ENCODE measurements at places on chromosomes 1 and 21.

GRCh38 chr1:190754666-190755065 lies 277.0 kb upstream of the BRINP3 start:
- no peak for DNase-seq

GRCh38 chr1:54839824-54840223 lies 38.7 kb upstream of the TTC22 start:
- no peak for DNase-seq

DNA sequence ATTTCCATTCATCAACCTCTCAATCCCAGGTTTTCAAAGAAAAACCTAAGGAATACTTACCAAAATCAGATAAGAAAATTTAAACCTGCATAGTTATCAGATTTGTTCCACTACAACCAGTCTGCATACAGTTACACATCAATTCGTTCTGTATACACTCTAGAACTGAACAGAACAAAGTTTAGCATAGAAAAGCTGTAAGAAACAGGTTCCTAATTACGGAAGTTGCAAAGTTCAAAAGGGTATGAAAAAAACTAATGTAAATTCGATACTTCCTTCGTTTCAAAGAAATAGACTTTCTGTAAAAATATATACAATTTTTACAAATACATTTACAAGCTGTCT lies 3.1 kb downstream of the MCL1 start:
- no peak for DNase-seq

- no peak for DNase-seq
Observed at GRCh38 chr1:195754874-195755273, 853.4 kb downstream of the KCNT2 start.

- DNase-seq = no peak
Observed at GRCh38 chr1:151822404-151822803, 9.2 kb downstream of the RORC start.

DNA sequence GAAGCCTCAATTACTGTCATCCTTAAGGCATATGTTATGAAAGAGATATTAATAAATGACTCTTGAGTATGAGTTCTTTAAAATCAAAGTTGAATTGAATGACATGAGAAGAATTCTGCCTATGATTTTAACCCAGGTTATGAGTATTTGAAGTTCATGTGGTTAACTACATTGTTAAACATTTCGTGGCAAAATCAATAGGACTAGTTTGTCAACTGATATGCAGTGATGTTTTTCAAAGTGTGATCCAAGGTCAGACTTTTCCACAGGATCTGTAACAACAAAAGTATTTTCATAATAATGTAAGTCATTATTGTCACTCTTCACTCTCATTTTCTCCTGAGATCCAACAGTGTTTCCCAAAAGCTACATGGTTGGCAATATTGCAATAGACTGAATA lies 189.5 kb downstream of the DENND1B start:
- no peak for DNase-seq

- no peak for DNase-seq
Observed at GRCh38 chr1:83110156-83110555, 888.8 kb downstream of the TTLL7 start.

- DNase-seq = no peak
Observed at GRCh38 chr1:77126307-77126706, 92.9 kb downstream of the PIGK start.

GRCh38 chr1:98898940-98899339 lies 105.7 kb downstream of the PLPPR5 start:
- DNase-seq = no peak

DNA sequence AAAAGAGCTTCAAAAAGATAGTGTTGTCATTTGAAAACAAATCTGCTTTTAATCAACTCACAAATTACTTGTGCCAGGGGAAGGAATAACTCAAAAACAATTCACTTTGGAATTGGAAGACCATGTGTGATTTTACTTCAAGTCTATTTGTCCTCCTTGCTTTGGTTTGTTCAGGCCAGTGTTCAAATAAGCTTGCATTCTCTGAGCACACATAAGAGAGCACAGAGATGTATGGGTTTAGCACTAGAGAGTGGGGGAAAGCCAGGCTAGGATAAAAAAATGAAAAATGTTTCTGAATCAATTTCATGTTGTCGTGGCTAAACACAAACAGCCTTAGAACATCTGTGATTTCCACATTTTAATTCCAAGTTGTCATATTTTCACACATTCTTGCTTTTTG lies 325.7 kb upstream of the LYPLAL1 start:
- DNase-seq = no peak

- DNase-seq = no peak
Observed at GRCh38 chr1:17188889-17189631, 15.9 kb upstream of the PADI1 start.

DNA sequence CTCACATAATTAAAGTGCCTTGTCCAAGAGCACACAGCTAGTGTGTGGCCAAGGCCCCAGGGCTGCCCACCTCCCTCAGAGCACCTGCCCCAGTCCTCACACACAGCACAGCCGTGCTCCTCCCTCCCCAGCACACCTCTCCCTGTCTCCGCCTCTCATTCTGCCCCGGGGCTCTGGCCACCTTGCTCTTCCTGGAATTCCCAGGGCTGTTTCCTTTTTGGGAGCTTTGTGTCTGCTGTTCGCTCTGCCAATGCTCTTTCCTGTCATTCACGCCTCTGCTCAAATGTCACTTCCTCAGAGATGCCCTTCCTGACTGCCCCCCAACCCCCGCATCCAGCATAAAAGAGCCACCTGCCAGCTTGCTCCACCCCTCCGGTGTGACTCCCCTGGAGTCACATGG lies 13.3 kb downstream of the SLC6A17 start:
- DNase-seq = no peak

- DNase-seq = no peak
Observed at GRCh38 chr1:119449971-119450370, 35.0 kb downstream of the HSD3B2 start.

- DNase-seq = no peak
Observed at GRCh38 chr1:164223378-164223777, 335.6 kb upstream of the PBX1 start.

- DNase-seq = no peak
Observed at GRCh38 chr21:45290948-45291612, 3.4 kb upstream of the POFUT2 start.

GRCh38 chr1:84078108-84078841 lies 65.8 kb upstream of the PRKACB start:
- peak; percentile 1 for DNase-seq

- DNase-seq = no peak
Observed at GRCh38 chr1:110281363-110282290, 57.5 kb upstream of the RBM15 start.

- no peak for DNase-seq
Observed at GRCh38 chr1:220544901-220545303, 17.0 kb downstream of the MARK1 start.

DNA sequence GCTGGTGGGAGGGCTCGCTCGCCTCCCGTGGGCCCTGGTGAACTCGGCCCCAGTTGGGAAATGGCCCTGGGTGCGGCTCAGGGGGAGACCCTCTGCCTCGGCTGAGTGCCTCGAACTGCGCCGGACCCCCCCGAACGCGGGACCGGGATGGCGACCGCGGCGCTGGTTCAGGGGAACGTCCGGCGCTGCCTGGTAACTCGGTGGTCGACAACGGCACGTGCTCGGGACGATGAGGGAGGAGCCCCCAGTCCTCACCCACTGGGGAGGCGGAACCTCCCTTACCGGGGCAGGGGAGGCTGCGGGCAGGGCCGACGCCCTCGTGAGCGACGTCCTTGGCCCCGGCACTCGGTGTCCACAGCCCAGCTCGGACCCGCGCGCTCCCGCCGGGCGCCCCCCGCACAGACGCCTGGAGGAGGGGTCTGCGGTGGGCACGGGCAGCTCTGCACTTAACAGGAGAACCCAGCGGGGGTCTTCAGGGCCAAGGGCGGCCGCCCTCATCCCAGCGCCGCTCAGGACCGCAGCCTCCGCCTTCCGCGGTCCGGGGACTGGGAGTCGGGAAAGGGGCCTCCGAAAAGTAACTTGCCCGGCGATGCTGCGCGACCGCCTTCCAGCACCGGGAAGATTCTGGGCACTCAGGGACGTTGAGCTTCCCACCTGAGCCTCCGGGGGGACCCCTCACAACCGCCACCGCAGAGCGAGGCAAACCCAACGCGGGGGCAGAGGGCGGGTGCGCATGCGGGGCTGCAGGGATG lies 1.7 kb downstream of the HES4 start:
- DNase-seq = no peak

DNA sequence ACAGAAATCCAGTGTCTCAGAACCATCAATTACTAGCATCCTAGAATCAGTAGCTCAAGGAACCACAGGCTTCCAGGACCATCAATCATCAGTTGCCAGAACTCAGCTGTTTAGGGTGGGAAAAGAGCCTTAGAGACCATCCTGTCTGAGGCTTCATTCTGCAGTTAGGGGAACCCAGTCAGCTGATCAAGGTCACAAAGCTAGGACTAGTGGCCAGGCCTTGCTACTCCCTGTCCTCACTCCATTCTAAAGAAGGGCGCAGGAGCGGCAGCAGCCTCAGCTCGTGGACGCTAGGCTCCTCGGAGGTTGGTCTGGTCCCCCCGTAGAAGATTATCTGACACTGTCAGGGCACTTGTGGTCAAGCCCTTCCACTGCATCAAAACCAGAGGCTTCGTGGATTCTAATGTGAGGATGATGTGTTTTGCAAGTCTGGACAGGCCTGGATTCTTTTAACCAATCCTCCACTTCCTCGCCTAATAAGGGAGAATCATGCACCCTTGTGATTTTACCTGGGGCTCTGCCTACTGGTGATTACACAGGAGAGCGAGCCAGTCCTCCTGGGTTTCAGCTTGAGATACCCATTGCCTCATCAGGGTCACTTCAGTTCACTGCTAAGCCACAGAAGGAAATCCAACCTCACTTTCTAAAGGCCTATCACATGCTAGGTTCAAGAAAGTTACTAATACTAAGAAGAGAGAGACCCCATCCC lies 41.7 kb upstream of the IFFO2 start:
- no peak for DNase-seq

DNA sequence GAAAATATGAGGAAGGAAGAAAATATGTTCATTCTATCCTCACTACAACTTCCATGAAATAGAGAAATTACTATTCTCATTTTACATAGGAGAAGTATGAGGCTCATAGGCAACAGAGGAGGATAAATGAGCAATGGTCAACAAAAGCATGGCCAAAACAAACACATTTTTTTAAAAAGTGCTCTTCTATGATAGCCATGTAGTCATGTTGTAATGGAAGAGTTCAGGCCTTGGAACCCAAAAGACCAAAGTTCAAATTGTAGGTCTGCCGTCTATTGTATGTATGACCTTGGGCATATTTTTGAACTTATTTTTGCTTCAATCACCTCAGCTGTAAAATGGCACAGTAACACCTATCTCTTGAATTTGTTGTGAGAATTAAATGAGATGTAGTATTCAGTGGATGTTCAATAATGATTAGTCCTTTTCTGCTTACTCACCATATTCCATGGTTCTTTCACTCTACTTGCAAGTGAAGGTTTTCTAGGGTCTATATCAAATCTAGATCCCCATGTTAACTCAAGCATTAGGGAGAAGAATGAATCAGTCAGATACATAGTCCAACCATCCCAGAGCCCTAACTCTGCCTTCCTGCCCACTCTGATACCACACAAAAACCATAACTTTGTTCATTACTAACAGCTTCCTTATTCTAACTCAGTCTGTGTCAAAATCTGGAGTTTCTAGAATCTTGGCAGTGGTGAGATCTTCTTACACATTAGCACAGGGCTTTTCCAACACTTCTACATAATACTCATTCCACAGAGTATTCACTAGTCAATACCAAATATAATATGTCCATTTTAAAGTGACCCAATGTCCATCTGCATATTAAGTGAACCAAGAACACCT lies 353.2 kb downstream of the PLPP3 start:
- DNase-seq = no peak

DNA sequence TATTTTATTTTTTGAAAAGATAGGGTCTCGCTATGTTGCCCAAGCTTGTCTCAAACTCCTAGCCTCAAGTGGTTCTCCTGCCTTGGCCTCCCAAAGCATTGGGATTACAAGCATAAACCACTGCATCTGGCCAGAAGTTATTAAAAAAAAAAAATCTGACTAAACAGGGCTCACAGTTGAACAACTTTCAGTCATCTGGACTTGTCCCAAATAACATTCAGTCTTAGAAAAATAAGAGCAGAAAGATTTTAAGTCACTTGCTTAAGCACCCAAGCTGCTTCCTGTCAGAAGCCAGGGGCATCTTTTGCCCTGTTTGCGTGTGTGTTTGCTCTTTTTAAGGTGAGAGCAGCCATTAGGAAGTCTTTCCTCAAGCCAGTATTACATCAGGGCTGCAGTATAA lies 286.8 kb downstream of the LMO4 start:
- no peak for DNase-seq

DNA sequence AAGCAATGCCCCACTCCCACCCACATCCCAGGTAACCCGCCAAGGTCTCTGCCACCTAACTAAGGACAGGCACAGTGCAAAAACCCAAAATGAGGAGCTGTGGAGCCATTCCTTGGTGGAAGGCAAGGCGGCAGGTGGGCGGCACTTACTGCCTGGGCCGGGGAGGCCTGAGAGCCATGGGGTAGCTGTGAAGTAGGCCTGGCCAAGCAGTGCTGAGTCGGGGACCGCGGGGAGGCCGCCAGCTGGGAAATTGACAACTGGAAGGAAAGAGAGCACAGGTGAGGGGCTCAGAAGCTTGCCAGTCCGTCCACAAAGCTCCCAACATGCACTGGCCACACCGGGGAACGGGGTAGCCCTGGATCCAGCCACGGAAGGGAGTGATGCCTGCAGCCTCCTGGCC lies 85.3 kb downstream of the NPHP4 start:
- DNase-seq = no peak

- DNase-seq = no peak
Observed at GRCh38 chr1:230270559-230271281, 155.4 kb downstream of the PGBD5 start.

DNA sequence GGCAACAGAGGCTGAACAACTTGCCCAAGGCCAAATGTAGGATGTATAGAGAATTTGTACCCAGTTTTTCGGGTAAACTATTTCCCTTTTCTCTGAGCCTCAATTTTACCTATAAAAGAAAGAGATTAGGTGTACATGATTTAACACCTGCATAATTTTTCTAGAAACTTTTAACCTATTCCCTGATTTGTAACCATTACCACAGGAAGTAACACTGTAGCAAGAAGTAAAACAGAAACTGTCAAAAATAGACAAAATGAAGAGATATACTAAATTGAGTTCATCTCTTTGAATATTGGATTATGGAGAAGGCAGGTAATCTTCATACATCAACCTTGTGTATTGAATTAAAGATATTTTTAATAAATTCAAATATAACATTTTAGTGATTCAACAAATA lies 136.2 kb downstream of the ZC3H11B start:
- DNase-seq = no peak

GRCh38 chr1:91583326-91583755 lies 82.7 kb downstream of the CDC7 start:
- no peak for DNase-seq

DNA sequence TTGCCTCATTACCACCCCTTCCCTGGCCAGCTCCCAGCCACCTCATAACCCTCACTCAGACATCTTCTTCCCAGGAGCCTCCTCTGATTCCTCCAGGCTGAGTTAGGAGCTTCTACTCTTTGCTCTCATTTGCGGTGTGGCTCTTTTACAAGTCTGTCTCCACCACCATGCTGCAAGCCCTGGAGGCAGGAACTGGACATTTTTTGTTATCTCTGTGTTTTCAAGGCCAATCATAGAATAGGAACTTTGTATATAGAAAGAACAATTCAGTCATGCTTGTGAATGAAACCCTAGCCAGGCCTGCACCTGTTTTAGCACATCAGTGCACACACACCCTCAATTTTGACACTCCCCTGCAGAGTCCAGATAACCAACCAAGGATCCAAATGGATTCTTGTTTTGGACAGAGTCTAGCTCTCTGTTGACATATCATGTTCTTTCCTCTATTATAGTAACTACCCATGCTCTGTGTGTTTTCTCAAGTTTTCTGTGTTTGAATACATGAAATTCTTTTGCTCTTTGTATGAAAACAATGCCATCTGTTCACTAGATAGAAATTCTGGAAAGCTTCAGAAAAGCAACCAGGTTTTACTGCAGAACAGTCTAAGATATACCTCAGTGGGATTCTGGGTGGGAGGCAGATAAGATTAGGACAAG lies 60.9 kb upstream of the ZNF648 start:
- no peak for DNase-seq
